ENCODE measurements at places on chromosomes 12 and 14.

- DNase-seq, result no peak
Measured at GRCh38 chr12:112393328-112393727, 11.1 kb upstream of the HECTD4 start.

DNA sequence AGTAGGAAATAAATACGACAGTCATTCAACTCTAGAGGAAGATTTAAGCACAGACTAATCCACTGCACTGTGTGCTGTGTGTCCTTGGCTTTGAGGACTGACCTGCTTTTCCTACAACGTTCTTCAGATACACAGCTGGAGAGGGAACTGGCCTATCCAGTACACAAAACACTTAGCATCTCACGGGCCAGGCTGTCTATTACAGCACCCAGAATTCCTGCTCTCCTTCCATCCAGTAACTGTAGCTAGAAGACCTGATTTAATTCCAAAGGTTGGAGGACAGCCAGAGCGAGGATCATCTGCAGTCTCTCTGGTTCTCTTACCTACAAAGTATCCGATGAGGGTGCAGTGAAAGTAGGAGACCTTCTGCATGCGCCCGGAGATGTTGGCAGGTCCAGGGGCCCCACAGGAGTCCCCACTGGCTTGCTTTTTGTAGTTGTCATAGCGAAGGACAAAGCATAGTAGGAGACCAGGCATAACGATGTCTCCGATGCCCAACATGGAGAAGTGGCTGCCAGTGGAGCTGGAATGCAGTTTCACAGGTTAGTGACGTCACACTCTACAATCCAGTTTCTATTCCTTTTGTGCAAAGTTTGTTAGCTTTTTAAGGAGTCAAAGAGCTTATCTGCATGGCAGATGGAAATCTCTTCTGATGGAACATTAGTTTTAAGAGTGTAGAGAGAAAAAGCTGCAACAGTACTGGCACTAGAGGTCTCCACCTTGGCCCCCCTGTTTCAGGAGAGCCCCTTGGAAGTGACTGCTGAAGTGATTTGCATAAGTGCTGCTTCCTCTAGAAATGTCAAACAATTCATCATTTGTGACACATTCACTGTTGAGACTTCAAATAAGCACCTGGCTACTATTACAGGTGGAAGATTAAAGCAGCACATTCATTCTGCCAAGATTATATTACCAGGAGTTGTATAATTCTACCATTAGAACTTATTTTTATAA lies 41.7 kb downstream of the ACADS start:
- DNase-seq, result no peak

DNA sequence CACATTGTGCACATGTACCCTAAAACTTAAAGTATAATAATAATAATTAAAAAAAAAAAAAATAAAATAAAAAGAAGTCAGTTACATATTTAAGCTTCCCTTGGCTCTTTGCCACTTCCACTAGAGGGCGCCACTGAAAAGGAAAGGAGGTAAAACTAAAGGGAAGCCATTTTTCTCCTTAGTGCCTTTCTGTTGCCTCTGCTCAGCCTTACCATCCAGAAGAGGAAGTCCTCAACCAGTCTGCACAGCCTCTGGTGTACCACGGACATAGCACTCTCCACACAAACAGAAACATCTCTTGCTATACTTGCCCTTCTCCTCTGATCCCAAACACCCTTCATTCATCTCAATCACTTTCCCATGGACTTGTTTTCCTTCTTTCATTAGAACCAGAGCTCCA lies 169.0 kb upstream of the EEA1 start:
- DNase-seq, result no peak

- no peak for DNase-seq
Measured at GRCh38 chr14:73254247-73255004, 17.1 kb downstream of the PAPLN start.

- DNase-seq, result no peak
Measured at GRCh38 chr14:98965076-98965475, 306.9 kb downstream of the BCL11B start.

DNA sequence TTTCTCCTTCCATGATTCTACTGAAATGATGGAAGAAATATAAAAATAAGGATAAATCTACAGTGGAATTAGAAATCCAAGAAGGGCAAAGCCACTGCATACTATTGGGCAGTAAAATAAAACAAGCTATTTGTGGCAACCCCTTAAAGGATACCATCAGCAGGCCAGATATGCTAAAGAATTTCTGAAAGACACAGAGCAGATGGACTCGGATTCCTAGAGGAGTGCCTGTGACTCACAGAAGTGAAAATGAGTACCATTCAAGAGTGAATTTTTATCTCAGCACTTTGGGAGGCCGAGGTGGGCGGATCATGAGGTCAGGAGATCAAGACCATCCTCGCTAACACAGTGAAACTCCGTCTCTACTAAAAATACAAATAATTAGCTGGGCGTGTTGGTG lies 318.1 kb downstream of the LRIG3 start:
- no peak for DNase-seq

DNA sequence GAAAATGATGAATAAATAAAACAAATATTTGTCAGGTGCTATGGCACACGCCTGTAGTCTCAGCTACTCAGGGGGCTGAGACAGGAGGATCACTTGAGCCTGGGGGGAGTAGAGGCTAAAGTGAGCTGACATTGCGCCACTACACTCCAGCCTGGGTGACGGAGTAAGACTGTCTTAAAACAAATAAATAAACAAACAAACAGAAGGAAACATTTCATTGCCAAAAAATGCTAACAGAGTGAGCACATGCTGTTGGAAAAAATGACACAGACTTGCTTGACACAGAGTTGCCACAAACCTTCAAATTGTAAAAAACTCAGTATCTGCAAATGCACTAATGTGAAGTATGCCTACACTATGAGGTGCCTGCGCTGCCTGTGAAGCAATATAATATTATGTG lies 50.8 kb upstream of the AP4S1 start:
- no peak for DNase-seq

- DNase-seq, result peak; percentile 79
Measured at GRCh38 chr14:51368721-51369163, 128.7 kb downstream of the TMX1 start.

DNA sequence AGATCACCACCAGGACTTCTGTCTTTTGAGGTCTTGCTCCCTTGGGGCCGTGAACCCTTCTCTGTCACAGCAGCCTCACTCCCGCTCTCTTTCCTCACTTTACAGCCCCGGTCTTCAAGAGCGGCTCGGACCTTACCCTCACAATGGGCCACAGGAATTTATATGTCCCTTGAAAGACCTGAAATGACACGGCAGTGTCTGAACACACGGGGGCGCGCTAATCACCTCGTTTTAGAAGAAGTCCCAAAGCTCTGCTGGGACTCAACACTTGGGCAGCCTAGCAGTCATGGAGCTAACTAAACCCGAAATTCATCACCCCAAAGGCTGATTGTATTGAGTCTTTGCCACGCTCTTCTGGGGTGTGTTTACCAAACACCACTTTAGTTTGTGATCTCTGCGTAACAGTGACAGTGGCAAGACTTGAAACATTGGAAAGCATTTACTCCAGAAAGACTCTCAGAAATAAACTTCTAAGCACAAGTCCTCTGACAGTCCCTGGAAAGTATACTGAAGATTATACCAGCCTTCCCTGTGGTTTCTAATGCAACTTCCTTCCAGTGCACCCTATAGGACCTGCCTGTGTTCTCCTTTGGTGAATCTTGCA lies 29.0 kb downstream of the SERPINA11 start:
- DNase-seq, result peak; percentile 37

DNA sequence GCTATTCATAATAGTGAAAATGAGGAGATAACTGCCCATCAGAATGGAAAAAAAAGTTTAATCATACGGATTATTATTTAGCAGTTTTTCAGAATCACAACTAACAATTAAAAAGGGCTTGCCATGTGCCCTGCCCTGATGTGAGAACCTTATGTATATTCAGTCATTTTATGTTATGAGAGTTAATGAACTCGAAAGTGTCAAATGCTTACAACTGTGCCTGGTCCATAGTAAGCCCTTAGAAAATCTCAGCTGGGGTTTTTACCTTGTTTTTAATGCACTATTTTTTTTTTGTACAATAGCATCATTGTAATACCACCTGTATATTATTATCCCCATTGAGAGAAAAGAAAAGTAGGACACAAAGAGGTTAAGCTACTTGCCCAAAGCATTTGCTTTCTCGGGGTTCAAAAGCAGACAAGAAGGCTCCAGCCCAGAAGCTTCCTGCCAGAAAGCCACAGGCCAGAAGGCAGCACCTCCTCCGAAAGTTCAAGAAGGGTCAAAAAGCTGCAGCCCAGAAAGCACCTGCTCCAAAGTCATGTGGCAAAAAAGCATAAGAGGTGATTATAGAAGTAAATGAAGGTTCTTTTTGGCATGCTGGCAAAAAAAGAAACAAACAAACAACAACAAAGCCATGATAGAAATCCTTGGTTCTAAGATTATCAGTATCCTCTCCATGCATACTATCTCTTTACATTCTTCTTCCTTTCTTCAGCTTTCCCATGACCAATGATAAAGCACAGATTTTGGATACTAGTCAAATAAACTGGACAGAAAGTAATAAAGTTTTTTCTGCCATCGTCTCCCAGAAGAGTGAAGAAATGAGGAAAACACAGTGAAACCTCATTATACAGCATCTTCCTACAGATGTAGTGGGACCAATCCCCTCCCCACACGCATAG lies 59.1 kb upstream of the NAP1L1 start:
- no peak for DNase-seq
